Activated CD4-positive, alpha-beta memory T cell treated with anti-CD3 and anti-CD28 coated beads, Interleukin-2, amount 10 ng/mL, durations not matched to agents 7 days and 5 days (primary cell): ENCODE measurements at places on chromosomes 12 and 14. TPM values are rescaled to one million over a fixed set of nuclear protein-coding genes. Genes with fewer than 3 reads are reported as not detected.

GRCh38 chr14:53890611-53891101 is 66.0 kb downstream of the BMP4 start:
- H3K4me3 ChIP-seq: no peak overlapping the region
- no peak overlapping the region for H3K27ac ChIP-seq
- peaks cover 9% of the 10 kb centered on the region for H3K4me1 ChIP-seq
- no peaks in the 10 kb centered on the region for H3K36me3 ChIP-seq
- no peak for DNase-seq

DNA sequence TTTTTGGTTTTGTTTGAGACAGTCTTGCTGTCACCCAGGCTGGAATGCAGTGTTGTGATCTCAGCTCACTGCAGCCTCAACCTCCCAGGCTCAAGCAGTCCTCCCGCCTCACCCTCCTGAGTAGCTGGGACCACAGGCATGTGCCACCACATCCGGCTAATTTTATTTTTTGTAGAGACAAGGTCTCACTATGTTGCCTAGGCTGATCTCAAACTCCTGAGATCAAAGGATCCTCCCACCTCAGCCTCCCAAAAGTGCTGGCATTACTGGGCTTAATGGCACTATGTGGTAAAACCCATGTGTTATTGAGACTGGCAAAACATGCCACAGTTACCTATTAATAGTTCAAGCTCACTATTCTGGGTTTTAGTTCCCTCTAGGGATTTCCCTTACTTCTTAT is 51.2 kb upstream of the KCNH3 start:
- H3K27me3 ChIP-seq: no peaks in the 10 kb centered on the region
- H3K27ac ChIP-seq: no peak overlapping the region
- H3K4me3 ChIP-seq: no peak overlapping the region
- no peaks in the 10 kb centered on the region for H3K36me3 ChIP-seq

GRCh38 chr12:98973395-98973794 is 328.3 kb downstream of the APAF1 start:
- H3K27ac ChIP-seq: no peak overlapping the region
- H3K36me3 ChIP-seq: no peaks in the 10 kb centered on the region
- no peaks in the 10 kb centered on the region for H3K4me1 ChIP-seq
- H3K27me3 ChIP-seq: no peaks in the 10 kb centered on the region
- DNase-seq: no peak

DNA sequence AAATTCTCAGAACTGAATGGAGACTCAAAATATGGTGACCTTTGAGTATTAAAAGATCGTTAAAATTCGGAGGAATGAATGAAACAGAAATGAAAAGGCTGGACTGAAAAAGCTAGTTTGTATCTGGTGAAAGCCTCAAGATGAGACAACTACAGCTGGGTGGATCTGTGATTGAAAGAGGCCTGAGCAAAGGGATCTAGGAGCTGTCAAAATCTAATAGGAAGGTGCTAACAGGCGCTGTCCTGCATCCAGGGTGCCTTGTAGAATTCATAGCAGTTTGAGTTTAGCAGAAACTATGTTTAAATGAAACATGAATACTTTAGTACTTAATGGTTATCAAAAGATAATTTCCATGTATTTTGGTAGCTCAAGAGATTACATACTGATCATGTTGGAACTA is 2.3 kb downstream of the YY1 start:
- H3K4me3 ChIP-seq: peak overlapping the region; percentile 89
- H3K4me1 ChIP-seq: peaks cover 51% of the 10 kb centered on the region
- DNase-seq: no peak
- H3K36me3 ChIP-seq: peaks cover 44% of the 10 kb centered on the region
- peak overlapping the region; percentile 89 for H3K27ac ChIP-seq

- H3K36me3 ChIP-seq: no peaks in the 10 kb centered on the region
- no peak overlapping the region for H3K27ac ChIP-seq
- H3K4me3 ChIP-seq: no peak overlapping the region
- DNase-seq: peak; percentile 17
- no peaks in the 10 kb centered on the region for H3K4me1 ChIP-seq
Measured at GRCh38 chr14:81565441-81566290, 32.0 kb upstream of the SEL1L start.

DNA sequence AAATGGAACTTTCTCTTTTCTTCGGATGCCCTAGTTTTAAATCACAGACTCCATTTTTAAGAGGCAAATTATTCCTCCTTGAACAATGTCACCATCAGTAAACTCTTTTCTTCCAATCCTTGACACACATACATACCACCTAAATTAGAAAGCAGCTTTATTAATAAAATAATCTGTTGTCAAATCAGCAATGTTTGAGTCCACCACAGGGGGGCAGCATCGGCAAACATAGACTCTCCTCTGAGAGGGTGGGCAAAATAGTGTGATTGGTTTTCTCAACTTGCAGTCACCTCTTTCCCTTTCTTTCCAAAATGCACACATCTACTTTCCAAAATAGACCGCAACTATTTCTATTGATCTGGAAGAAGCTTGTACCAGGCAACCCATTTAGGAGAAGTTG is 438.4 kb upstream of the OR4E1 start:
- H3K27me3 ChIP-seq: no peaks in the 10 kb centered on the region
- H3K4me3 ChIP-seq: peak overlapping the region; percentile 74
- H3K27ac ChIP-seq: peak overlapping the region; percentile 58
- DNase-seq: peak; percentile 53
- no peaks in the 10 kb centered on the region for H3K36me3 ChIP-seq

DNA sequence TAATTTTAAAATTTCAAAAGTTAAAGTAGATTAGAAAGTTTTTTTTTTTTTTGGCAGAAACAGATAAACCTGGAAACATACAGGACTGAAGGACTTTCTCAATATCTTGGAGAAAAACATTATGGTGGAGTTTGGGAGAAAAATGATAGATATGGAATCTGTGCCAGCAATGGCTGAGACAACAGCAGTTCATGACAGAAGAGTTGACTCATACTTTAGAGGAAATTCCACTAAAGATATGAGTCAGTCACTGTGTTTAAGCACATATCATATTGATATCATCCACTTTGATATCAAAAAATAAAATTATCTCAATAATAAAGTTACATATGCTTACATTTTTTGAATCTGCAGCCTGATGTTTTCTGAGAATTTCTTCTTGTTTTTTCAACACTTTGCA is 193.9 kb upstream of the OR4E1 start:
- peak overlapping the region; percentile 50 for H3K27ac ChIP-seq
- no peak for DNase-seq
- H3K27me3 ChIP-seq: peaks cover 6% of the 10 kb centered on the region
- H3K4me1 ChIP-seq: peaks cover 24% of the 10 kb centered on the region
- no peaks in the 10 kb centered on the region for H3K36me3 ChIP-seq
- no peak overlapping the region for H3K4me3 ChIP-seq

- no peaks in the 10 kb centered on the region for H3K4me1 ChIP-seq
- no peak for DNase-seq
- H3K4me3 ChIP-seq: no peak overlapping the region
- no peaks in the 10 kb centered on the region for H3K36me3 ChIP-seq
- peaks cover 12% of the 10 kb centered on the region for H3K27me3 ChIP-seq
Measured at GRCh38 chr14:56886471-56887062, 76.3 kb upstream of the OTX2 start.

DNA sequence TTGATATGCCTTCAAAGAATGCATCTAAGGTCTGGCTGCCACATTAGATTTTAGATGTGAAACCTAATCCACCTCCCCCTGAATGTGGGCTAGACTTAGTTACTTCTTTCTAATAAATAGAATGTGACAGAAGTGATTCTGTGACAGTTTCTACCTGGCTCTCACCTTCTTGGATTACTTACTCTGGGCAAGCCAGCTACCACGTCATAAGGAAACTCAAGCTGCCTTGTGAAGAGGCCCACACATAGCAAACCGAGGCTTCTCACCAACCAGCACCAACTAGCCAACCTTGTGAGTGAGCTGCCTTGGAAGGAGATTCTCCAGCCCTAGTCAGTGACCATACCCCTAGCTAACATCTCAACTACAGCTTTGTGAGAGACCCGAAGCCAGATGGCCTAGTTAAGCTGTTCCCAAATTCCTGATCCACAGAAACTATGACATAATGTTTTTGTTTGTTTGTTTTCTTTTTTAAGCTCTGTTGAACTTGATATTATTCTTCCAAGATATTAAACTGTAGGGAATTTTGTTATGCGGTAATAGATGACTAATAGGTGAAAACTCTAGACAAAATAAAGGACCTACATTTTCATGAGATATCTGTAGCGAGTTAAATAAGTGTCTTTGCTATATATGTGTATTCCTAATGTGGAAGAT is 6.2 kb downstream of the GPR19 start:
- peaks cover 53% of the 10 kb centered on the region for H3K36me3 ChIP-seq

DNA sequence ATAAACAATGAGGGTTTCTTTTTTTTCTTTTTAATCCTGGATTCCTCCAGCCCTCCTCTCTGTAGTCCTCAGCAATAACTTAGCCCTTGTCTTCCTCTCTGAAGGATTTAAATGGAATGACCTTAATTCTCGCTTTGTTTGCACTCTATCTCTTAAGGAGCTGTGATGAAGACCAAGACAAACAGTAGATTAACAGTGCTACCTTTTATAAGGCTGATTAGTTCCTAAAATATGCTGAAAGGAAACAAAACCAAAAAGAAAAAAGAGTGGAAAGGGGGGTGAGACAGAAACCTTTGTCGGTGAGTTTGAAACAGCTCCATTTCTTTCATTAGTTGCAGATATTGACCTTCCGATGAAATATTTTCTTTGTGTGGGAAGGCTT is 38.7 kb upstream of the PTCSC3 start:
- no peaks in the 10 kb centered on the region for H3K36me3 ChIP-seq
- H3K4me1 ChIP-seq: no peaks in the 10 kb centered on the region
- no peak overlapping the region for H3K27ac ChIP-seq
- H3K4me3 ChIP-seq: no peak overlapping the region
- peaks cover 8% of the 10 kb centered on the region for H3K27me3 ChIP-seq

- no peak overlapping the region for H3K4me3 ChIP-seq
- DNase-seq: peak; percentile 54
- H3K36me3 ChIP-seq: peaks cover 10% of the 10 kb centered on the region
- H3K27me3 ChIP-seq: peaks cover 21% of the 10 kb centered on the region
- no peak overlapping the region for H3K27ac ChIP-seq
Measured at GRCh38 chr14:32073537-32074189, 3.4 kb upstream of the ARHGAP5 start.

GRCh38 chr12:111434680-111435338 is 29.1 kb downstream of the SH2B3 start:
- peak overlapping the region; percentile 97 for H3K27ac ChIP-seq
- peaks cover 2% of the 10 kb centered on the region for H3K27me3 ChIP-seq
- peaks cover 90% of the 10 kb centered on the region for H3K4me1 ChIP-seq
- H3K4me3 ChIP-seq: peak overlapping the region; percentile 71

- H3K27ac ChIP-seq: no peak overlapping the region
- DNase-seq: peak; percentile 19
- peaks cover 17% of the 10 kb centered on the region for H3K27me3 ChIP-seq
- H3K4me1 ChIP-seq: peaks cover 7% of the 10 kb centered on the region
Measured at GRCh38 chr12:108939594-108939993, 59.7 kb downstream of the DAO start.

DNA sequence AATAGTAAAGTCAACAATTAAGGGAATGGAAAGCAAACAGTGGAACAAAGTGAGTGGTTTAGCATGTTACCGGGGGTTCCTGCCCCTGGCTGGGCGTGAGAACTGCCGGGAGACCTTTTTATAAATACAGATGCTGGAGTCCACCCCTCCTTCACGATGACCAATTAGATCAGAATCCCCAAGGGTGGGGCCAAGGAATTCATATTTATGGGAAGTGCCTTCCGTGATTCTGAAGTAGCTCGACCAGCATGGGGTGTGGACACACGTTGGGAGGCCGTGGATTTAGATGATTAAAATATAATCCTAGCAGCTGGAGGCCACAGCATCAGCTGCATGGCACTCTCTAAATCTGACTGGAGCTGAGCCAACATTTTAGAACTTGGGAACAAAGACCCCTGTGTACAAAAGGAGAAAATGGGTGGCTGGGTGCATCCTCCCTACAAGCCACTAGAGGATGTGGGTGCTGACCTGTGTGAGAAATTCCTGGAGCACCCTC is 87.9 kb downstream of the SRRM4 start:
- no peak overlapping the region for H3K27ac ChIP-seq
- H3K36me3 ChIP-seq: no peaks in the 10 kb centered on the region
- no peak for DNase-seq
- no peaks in the 10 kb centered on the region for H3K27me3 ChIP-seq
- H3K4me1 ChIP-seq: no peaks in the 10 kb centered on the region
- no peak overlapping the region for H3K4me3 ChIP-seq

GRCh38 chr12:89343127-89343526 is 9.2 kb downstream of the DUSP6 start:
- peaks cover 53% of the 10 kb centered on the region for H3K36me3 ChIP-seq
- DNase-seq: no peak
- H3K27ac ChIP-seq: no peak overlapping the region
- no peak overlapping the region for H3K4me3 ChIP-seq

- H3K4me3 ChIP-seq: no peak overlapping the region
- no peaks in the 10 kb centered on the region for H3K27me3 ChIP-seq
- no peaks in the 10 kb centered on the region for H3K4me1 ChIP-seq
- no peaks in the 10 kb centered on the region for H3K36me3 ChIP-seq
Measured at GRCh38 chr12:103771466-103771865, 69.6 kb downstream of the NT5DC3 start.

DNA sequence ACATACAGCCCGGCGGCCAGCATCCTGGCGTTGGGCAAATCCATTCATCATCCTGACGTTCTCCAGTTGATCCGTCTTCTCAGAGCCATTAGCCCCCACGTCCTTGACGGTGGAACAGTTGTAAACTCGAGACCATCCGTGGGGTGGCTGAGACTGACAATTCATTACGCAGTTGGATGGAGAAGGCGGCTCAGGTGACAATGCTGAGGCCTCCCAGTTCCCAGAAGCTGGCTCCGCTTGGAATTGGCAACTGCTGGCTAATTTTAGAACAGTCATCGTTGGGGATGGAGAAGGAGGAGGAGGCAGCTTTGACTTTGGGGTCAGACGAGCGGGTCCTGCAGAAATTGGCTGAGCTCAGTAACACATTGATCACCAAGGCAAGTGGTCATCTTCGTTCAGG is 186.5 kb downstream of the PHETA1 start:
- H3K36me3 ChIP-seq: no peaks in the 10 kb centered on the region
- H3K27me3 ChIP-seq: peaks cover 12% of the 10 kb centered on the region
- no peak overlapping the region for H3K4me3 ChIP-seq
- no peak overlapping the region for H3K27ac ChIP-seq

- no peak overlapping the region for H3K27ac ChIP-seq
- no peaks in the 10 kb centered on the region for H3K27me3 ChIP-seq
- H3K4me3 ChIP-seq: no peak overlapping the region
- H3K4me1 ChIP-seq: peaks cover 3% of the 10 kb centered on the region
- H3K36me3 ChIP-seq: peaks cover 5% of the 10 kb centered on the region
Measured at GRCh38 chr12:112169161-112169872, 44.0 kb downstream of the TRAFD1 start.

WDHD1 gene
- total RNA-seq: 36.2 TPM

ASPG gene
- not detected for total RNA-seq

COCH gene
- 0.55 TPM for total RNA-seq

NPFF gene
- not detected for total RNA-seq

PFKM gene
- 16.8 TPM for total RNA-seq

KRT71 gene
- total RNA-seq: not detected

FUT8 gene
- 85.0 TPM for total RNA-seq

CACNA2D4 gene
- total RNA-seq: 23.6 TPM

LAG3 gene
- total RNA-seq: 91.9 TPM

CLEC4D gene
- total RNA-seq: not detected
